ENCODE measurements at places on chromosomes 2 and 18.

DNA sequence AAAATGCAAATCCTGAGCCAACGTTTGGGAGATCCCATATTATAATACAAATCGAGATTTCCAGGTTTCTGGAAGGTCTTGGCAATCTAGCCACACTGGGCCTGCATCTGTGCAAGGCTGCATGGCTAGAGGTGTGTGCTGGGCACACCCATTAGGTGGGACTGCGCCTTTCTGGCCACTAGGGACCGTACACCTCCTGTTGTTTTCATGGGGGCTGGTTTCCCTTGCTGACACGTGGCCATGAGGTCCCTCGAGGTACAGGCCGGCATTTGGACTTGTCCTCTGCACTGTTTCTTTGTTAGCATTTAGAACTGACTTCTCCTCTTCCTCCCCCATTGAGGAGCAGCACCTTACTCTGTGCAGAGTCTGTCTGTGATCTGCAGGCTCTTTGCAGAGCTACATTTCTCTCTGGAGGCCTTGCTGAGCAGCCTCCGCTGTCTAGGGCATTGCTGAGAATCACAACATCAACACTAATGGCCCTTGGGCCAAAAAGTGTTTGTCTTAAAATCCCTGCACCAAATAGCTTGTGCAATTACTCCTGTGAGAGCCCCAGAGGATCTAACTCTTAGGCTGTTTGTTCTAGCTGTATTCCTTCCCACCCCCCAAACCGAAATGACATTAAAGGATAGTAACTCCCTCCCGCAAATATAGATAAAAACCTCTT is 131.2 kb downstream of the NEDD4L start:
- no peak for DNase-seq

DNA sequence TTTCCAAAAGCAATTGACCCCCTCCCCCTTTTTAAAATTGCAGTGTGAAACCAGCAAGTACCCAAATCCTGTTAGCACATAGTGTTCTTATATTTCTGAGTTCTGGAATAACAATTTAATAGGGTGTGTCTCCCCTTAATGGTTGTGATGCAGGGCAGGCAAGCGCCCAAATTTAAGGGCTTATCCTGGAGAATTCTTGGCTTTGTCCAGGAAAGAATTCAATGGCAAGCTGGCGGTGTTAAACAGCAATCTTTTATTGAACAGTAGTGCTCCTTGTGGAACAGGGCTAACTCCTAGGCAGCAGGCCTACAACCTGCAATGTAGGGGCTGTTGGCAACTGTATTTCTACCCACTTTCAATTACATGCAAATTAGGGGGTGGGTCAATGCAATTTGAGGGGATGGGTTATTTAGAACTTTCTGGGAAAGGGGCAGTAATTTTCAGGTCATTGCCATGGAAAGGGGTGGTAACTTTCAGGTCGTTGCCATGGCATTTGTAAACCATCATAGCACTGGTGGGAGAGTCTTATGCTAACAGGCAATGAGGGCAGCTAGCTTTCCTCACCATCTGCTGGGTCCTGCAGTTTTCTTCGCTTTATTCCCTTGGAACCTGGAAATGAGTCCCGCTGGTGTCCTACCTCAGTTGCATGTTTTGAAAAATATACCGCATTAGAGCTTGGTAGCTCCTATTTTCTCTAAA is 149.0 kb upstream of the KCTD1 start:
- no peak for DNase-seq

DNA sequence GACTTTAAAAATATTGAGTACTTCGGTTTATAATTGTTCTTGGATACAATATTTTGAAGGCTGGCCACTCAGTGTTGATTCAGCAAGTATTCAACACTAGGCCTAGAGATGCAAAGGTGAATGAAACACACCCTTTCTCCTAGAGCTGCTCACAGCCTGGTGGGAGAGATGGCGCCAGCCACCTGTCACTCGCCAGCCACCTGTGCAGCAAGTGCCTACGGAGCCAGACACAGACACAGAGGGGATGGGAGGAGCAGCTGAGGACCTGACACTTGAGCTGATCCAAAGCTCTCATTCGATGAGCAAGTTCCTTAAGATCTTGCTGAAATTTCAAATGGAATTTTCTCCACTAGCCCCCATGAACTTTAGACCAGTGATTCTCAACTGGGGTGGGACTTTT is 151.1 kb upstream of the RIOK3 start:
- DNase-seq: no peak

DNA sequence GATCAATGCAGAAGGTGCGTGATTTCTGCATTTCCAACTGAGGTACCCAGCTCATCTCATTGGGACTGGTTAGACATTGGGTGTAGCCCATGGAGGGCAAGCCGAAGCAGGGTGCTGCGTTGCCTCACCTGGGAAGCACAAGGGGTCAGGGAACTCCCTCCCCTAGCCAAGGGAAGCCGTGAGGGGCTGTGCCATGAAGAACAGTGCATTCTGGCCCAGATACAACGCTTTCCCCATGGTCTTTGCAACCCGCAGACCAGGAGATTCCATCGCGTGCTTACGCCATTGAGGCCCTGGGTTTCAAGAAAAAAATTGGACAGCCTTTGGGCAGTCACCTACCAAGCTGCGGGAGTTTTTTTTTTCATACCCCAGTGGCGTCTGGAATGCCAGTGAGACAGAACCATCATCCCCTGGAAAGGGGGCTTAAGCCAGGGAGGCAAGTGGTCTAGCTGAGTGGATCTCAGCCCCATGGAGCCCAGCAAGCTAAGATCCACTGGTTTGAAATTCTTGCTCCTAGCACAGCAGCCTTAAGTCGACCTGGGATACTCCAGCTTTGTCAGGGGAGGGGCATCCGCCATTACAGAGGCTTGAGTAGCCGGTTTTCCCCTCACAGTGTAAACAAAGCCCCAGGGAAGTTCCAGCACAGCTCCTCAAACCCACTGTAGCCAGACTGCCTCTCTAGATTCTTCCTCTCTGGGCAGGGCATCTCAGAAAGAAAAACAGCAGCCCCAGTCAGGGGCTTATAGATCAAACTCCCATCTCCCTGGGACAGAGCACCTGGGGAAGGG is 21.7 kb downstream of the TFPI start:
- no peak for DNase-seq

DNA sequence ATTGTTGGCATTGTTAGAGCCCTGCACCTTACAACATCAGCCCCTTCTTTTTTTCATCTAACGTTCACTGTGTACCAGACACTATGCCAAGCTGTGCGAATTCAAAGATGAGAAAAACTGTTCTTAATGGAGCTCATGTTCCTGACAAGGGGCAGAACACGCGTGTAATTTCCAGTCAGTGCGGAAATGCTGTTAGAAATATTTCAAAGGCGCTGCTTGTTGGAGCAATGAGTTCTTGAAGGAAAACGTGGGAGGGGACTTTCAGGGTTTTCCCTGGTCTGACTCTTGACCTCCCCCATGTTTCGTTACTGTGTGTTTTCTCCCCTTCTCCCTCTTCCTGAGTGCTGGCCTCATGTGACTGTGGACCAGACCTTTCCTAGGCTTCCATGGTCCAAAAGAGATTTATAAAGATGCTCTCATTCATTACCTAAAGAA is 1.5 kb downstream of the MTHFD2 start:
- DNase-seq: no peak

GRCh38 chr18:23135550-23136325 is 453 bp downstream of the CABLES1 start:
- no peak for DNase-seq

GRCh38 chr2:72694715-72695496 is 130.9 kb downstream of the EXOC6B start:
- no peak for DNase-seq
